ENCODE measurements at places on chromosomes 2 and 18. TPM values are rescaled to one million over a fixed set of nuclear protein-coding genes. Genes with fewer than 3 reads are reported as not detected.

Gene DTNA
- total RNA-seq: 41.9 TPM

GRCh38 chr2:164146441-164146840 lies 410.6 kb upstream of the FIGN start:
- DNase-seq: no peak

DNA sequence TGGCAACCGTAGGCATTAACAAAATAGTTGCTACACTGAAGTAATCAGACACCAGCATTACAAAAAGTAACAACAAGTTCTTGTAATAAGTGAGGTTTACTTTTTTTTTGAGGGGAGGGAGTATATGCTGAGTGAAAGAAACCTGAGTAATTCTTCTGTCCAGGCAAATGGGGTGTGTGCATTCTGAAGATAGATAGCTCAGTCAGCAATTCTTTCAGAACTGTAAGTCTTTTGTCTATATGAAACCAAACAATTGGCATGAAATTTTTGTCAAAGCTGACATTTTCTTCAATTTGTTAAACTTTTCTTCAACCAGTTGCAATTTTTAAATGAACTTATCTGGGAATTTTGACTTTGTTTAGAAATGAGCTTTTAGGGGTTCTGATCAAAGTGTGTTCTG lies 208.1 kb upstream of the THSD7B start:
- no peak for DNase-seq

- no peak for DNase-seq
Measured at GRCh38 chr2:191352536-191352935, 107.3 kb downstream of the MYO1B start.

- DNase-seq: peak; percentile 18
Measured at GRCh38 chr2:107542314-107542740, 284.4 kb upstream of the RGPD4 start.

- peak; percentile 86 for DNase-seq
Measured at GRCh38 chr2:10269711-10270610, 32.7 kb upstream of the HPCAL1 start.

Gene C2orf15
- total RNA-seq: not detected

- DNase-seq: no peak
Measured at GRCh38 chr2:31428001-31428418, 13.5 kb upstream of the XDH start.

DNA sequence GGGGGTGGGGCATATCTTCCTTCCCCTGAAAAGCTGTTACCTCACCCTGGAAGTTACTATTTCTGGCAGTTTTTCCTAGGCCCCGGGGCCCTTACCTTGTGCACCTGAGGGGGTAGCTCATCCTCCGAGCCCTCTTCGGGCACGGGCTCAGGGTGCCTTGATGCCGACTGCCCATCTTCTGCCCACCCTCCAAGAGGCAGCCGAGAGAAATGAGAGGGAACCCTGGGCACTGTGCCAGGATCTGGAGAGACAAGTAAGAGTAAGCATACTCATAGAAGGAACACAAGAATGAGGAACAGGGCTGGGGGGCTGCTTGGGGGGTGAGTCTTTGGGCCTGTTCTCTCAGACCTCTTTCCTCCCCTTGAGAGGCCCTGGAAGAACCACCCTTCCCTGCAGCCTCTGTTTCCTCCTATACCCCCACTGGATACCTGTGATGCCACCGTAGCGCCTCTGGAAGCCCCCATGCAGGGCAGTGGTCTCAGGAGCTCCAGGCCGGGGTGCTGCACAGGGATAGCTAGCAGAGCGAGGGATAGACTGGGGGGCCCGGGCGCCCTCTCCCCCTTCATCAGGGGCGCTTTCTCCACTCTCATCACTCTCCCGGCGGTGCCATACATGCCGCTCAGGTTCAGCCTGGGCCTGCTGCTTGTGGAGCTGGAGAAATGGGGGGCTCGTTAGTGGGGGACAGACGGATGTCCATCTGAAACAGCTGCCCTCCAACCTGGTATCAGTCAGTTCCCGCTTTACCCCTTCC lies 2.1 kb upstream of the ABCB6 start:
- DNase-seq: no peak

DNA sequence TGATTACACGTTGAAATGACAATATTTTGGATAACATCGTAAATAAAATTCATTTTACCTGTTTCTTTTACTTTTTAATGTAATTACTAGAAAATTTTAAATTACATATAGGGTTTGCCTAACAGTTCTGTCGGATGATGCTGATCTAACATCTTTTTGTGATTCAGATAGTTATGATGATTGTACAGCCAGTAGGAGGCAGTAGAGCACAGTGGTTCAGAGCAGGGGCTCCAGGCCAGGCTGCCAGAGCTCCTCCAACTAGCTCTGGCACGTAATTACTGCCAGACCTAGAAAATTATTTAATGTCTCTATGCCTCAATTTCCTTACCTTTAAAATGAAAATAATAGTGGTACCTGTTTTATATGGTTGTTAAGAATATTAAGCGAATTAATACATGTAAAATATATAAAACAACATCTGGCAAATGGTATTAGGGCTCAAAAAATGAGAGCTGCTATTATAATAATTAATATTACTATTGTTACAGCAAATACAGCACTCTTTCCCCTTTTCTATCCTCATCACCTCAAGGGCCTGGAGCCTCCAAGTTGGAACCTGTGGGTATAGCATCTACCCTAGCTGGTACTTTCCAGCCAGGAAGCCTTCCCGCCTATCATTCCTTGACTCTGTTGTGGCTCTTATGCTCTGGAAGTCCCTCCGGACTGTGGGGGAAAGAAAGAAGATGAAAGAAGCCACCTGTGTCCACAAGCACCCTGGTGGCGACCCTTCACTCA lies 47.7 kb upstream of the PLA2R1 start:
- peak; percentile 92 for DNase-seq
